H9 (cell line): ENCODE measurements at places on chromosomes 1 and 21. TPM values are rescaled to one million over a fixed set of nuclear protein-coding genes. Genes with fewer than 3 reads are reported as not detected.

The MAN1C1 gene
- 9.3 and 9.9 TPM in 2 replicates for total RNA-seq

The OLIG2 gene
- 1.4 and 2.0 TPM in 2 replicates for total RNA-seq

The IL19 gene
- total RNA-seq: not detected in 2 replicates

The KRTAP13-2 gene
- total RNA-seq: not detected in 2 replicates

The TMPRSS3 gene
- 0.31 and 0.44 TPM in 2 replicates for total RNA-seq

The CBS gene
- 319 and 350 TPM in 2 replicates for total RNA-seq

The CELA3B gene
- total RNA-seq: not detected in 2 replicates
